Esophagus squamous epithelium (tissue), 5 donors: ENCODE measurements at places on chromosomes 6 and 20.

DNA sequence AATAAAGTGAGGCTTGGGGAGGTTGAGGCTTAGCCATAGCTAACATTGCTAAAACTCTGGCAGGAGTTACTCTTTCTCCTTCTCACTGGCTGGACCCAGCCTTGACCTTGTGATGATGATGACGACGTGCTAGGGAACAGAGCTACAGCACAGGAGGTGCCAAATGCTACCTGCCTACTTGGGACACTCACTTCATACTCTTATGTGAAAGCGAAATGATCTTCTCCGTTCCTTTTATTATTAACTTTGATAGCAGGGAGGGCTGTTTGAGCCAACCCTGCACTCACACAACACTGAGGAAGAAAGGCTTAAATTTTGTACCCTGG, 1.2 kb upstream of the ELMO2 start:
- DNase-seq: no peak

- no peak for DNase-seq
These were observed 118.4 kb downstream of the FARS2 start for GRCh38 chr6:5379647-5380242.

DNA sequence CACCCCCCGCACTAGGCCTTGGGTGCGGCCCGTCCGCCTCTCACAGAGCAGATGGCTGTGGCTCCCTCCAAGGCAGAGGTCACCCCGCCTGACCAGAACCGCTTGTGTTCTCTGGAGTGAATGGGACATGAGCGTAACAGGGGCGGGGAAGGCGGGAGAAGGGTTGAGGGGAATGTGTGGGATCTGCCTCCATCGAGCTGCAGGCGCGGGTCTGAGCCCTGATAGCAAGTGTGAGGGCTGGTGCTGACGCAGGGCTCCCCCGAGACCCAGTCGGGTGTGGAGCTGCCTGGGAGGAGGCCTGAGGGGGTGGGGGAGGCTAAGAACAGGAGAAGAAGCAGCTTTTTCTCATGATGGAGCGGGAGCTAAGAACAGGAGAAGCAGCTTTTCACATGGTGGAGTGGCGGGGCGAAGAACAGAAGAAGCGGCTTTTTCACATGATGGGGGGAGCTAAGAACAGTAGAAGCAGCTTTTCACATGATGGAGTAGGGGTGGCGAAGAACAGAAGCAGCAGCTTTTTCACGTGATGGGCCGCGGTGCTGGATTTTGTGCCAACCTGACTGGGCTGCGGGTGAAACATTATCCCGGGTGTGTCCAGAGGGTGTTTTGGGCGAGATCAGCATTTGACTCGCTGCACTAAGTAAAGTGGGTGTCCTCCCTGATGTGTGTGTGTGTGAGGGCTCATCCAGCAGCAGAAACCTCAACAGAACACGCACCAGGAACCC, 169.3 kb downstream of the TTLL2 start:
- DNase-seq: no peak

GRCh38 chr20:50099113-50099512, 13.8 kb downstream of the UBE2V1 start:
- DNase-seq: no peak

DNA sequence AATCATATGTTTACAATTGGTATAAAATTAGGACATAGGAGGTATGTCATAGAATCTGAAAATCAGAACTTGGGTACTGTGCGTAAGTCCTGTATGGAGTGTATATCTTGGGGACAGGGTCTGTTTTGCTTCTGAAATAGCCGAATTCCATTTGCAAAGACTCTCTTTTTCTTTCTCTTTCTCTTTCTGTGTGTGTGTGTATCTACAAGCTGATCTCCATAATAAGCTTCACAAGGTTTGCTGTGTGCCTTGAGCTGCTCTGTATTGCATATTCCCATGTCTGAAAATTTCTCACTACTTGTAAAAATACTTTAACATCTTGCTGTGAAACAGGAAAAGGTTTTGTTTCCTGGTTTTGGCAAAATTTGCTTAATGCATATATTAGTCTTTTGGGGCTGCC, 29.5 kb downstream of the STX11 start:
- no peak for DNase-seq
